ENCODE measurements at places on chromosomes 13 and 19. TPM values are rescaled to one million over a fixed set of nuclear protein-coding genes. Genes with fewer than 3 reads are reported as not detected.

DNA sequence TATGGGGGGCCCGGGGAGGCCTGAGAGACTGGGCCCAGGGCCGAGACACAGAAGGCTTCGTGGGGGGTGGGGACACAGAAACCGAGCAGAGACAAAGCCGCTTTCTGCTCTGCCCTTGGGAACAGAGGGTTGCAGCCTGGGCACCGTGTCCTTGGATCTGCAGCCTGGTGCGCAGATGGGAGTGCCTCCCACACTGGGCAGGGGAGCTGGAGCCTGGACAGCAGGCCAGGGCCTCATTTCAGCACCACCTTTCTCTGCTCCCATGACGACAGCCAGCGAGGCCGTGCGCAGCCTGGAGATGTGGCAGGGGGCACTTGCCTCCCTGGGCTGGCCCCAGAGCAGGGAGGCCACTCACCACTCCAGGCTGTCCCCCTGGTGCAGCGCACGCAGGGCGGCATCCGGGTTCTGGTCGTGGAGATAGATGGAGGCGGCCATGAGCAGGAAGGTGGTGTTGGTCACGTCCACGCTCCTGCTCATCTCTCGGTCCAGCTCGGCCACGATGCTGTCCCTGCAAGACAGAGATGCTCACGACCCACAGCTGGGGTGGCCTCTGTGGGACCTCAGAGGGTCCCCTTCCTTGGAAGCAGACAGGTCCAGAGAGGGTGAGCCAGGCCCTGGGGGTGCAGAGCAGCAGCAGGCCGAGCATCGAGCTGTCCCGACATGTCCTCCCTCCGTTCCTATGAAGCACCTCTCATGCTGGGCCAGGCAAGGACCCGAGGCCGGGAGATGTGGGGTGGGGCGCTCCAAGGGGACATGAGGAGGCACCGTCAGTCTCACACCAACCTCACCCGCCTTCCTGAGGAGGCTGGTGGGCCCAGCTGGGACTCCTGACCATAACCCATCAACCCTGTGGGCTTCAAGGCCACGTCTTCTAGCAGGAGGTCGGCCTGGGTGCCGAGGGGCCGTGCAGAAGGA is 10.9 kb upstream of the CERS1 start:
- DNase-seq = no peak

GRCh38 chr19:35000338-35000646 is 169 bp downstream of the GRAMD1A start:
- DNase-seq = no peak

DNA sequence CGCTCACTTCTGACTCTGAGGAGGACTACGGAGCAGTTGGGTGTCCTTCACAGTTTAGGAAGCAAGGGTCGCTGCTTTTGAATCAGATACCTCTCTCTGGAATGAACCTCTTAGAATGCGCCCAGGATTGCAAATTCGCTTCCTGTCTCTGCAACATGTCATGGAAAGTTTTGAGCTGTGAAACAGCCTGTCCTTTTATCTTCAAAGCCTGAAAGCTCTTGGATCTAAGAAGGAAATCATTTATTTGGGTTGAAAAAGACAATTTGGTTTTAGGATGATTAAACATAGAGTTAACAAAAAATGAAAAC is 134.1 kb downstream of the KATNAL1 start:
- no peak for DNase-seq

- no peak for DNase-seq
Measured at GRCh38 chr13:91199866-91200265, 147.6 kb upstream of the MIR17HG start.

DNA sequence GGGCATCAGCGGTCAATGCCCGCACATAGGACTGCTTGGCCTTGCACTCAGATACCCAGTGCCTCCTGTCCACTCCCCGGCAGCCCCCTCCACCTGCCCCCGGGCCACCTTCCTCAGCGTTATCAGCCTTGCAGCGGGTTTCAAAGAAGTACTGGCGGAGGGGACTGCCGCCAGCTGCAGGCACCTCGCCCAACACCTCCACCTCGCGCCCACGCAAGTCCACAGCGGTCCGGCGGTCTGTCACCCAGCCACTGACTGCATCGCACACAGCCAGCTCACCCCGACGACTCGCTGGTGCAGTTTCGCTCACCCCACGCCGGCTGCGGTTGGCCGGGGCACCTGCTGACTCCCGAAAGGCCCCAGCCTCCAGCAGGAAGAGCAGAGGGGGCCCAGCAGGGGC is 3.2 kb downstream of the NTF4 start:
- no peak for DNase-seq

DNA sequence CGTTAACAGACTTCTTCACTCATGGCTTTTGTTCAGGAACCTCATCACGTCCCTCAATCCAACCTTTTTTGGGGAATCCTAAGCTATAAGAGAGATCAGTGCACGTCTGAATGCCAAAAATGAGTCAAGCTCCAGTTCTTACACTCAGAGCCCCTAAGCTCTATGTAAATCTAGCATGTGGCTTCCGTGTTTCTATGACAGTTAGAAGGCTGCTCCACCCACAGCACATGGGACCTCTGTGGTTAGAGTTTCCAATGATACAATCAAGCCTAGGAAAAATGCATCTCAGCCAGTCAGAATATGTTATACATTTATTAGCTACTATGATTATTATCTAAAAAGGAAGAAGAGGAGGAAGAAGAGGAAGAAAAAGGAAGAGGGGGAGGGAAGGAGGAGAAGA is 135.9 kb downstream of the ENOX1 start:
- DNase-seq = no peak

DNA sequence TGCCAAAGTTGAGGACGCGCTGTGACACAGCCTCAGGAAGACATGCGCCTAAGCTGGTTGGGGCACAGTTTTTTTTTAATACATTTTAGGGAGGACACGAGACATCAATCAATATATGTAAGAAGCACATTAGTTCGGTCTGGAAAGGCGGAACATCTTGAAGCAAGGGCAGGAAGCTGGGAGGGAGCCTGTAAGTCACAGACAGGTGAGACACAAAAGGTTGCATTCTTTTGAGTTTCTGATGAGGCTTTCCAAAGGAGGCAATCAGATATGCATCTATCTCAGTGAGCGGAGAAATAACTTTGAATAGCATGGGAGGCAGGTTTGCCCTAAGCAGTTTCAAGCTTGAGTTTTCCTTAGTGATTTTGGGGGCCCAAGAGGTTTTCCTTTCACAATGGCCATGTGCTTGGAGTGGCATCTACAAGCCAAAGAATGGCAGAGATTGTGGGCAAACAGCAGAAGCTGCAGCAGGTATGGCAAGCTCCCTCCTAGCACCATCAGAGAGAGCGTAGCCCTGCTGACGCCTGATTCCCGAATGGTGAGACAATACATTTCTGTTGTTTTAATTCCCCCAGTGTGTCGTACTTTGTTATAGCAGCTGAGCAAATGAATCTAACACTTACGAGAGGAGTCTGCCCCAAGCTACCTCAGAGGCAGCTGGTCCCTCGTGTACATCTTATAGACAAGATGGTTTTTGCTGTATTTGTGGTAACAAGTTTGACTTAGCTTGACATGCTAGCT is 99.5 kb upstream of the TMTC4 start:
- DNase-seq = no peak

DNA sequence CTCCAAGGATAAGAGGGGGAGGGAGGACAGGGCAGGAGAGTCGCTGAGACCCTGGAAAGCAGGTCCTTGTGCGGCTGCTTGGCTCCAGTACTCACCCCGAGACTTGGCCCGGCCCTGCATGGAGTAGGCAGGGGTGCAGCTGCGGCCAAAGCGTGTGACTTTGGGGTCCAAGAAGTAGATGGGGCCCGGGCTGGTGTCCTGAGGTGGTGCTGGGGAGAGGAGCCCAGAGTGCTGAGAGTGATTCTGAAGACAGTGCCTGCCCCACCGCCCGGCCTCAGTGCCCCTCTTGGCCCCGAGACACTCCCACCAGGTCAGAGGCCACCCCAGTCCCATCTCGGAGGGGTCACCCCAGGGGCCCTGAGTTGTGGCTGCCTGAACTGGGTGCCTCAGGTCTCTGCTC is 6.7 kb upstream of the SHC2 start:
- no peak for DNase-seq

DNA sequence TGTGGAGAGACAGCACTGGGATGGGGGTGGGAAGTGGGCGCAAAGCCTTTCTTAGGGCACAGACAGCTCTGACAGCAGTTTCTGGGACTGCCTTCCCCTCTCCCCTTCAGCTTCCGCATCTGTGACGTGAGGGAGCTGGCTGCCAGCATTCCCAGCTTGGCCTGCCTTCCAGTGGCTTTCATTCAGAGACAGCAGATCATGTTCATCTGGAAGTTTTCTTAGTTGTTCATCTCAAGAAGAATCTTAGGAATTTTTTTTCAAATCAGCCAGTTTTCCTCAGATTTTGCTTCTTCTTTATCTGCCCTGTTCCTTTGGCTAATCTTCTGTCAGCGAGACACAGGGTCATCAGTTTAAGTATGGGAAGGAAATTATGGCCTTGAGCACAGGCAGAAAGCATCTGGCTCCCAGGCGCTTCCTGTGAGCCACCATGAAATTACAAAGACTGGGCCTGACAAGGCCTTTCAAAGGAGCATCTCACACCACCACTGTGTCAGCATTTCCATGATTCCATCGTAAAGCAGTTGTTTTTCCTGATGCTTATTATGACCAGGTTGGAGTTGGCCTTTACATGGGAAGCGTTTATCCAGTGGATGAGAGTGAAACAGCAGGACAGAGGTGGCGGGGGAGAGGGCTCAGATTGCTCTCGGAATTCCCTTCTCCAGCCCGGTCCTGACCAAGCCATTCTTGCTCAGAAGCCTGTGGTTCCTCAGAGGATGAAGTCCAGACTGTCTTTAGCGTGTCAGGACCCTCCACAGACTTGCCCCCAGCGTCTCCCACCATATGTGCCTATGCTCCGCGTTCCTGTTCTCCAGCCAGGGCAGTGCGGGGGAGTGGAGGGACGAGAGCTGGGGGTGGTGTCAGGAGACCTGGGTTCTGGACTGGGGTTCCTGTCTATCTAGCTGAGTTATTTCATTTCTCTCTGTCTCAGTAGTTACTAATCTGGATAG is 43.6 kb downstream of the ARHGAP35 start:
- peak; percentile 32 for DNase-seq

DNA sequence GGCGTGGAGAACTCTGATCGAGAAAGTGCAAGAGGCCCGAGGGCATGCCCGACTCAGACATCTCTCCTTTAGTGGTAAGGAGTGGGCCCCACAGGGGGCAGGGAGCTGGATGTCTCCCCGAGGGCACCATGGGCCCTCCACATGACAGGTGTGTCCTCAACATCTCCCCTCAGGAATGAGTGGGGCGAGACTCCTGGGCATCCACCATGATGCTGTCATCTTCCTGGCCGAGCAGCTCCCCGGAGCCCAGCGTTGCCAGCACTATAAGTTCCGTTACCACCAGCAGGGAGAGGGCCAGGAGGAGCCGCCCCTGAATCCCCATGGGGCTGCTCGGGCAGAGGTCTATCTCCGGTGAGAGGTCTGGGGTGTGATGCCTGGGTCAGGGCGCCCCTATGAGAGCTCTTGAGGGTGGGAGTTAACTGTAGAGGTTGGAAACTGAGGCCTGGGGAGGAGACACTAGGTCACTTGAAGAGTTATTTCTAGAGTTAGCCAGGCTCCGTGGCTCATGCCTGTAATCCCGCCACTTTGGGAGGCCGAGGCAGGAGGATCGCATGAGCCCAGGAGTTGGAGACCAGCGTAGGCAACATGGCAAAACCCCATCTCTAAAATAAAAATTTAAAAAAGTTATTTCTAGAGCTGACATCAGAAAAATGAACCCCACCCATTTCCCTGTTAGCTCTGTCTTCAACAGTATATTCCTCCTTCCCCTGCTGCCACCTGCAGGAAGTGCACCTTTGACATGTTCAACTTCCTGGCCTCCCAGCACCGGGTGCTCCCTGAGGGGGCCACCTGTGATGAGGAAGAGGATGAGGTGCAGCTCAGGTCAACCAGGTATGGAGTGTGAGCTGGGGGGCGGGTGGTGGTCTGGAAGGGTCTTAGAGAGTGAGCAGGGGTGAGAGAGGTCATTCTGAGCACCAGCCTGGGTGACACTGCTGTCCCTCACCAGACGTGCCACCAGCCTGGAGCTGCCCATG is 5.1 kb downstream of the IGFLR1 start:
- DNase-seq = no peak

- no peak for DNase-seq
Measured at GRCh38 chr13:109756778-109757177, 29.6 kb downstream of the IRS2 start.

DNA sequence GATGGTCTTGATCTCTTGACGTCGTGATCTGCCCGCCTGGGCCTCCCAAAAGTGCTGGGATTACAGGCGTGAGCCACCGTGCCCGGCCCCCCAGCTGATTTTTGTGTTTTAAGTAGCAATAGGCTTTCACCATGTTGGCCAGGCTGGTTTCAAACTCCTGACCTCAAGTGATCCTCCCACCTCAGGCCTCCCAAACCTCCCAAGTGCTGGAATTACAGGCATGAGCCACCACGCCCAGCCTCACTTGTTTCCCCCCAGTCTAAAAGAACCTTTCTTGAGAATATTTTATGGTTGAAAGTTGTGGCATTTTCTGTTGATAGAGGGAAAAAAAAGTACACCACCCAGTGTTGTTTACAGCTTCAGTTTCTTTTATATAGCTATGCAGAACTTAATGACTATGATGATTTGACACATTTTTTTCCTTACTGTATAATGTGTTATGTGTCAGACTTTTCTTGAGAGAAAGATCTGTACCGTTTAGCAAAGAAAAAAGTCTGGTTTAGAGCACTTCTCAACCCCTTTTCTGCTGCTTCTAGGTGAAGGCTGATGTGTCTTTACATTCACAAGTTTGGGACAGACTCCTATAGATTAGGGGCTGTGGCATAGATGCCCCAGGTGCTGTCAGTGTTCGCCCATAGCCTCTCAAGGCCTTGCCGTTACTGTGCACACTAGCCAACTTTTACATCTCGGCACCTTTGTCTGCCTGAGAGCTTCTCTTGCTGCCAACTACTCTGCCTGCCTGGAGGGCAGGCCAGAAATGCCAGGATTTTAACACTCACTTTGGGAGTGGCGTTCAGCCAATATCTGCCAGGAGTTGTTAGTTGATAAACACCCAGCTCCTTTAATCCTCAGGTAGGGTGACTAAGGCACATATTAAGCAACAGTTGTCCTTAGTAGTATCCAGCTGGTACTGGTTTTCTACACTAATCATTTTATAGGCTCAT is 33.0 kb downstream of the KCTD4 start:
- no peak for DNase-seq

- DNase-seq = no peak
Measured at GRCh38 chr13:98761126-98761985, 8.9 kb upstream of the SLC15A1 start.

- DNase-seq = no peak
Measured at GRCh38 chr19:47352095-47352494, 3.0 kb downstream of the DHX34 start.

- DNase-seq = no peak
Measured at GRCh38 chr13:33541456-33541855, 255.9 kb upstream of the STARD13 start.

- DNase-seq = no peak
Measured at GRCh38 chr13:34153428-34154180, 335.7 kb downstream of the RFC3 start.

The PDE4A gene
- total RNA-seq = 19.3 TPM

The ZNF677 gene
- 6.8 TPM for total RNA-seq

The SIGLEC8 gene
- total RNA-seq = not detected

The S1PR4 gene
- 0.79 TPM for total RNA-seq

The ZNF66 gene
- total RNA-seq = 1.1 TPM

The APLP1 gene
- 0.48 TPM for total RNA-seq

The TARM1 gene
- not detected for total RNA-seq

The C1QTNF9 gene
- 2.9 TPM for total RNA-seq

The SDHAF1 gene
- 7.2 TPM for total RNA-seq

The LGALS14 gene
- not detected for total RNA-seq

All from psoas muscle (tissue), 8 donors.